ENCODE measurements at places on chromosomes 7 and 10.

GRCh38 chr7:116574025-116574822 is 49.4 kb downstream of the CAV1 start:
- DNase-seq: no peak

- no peak for DNase-seq
Observed at GRCh38 chr7:132825222-132825621, 249.0 kb upstream of the PLXNA4 start.

- no peak for DNase-seq
Observed at GRCh38 chr7:102444961-102445673, 11.7 kb downstream of the ORAI2 start.

DNA sequence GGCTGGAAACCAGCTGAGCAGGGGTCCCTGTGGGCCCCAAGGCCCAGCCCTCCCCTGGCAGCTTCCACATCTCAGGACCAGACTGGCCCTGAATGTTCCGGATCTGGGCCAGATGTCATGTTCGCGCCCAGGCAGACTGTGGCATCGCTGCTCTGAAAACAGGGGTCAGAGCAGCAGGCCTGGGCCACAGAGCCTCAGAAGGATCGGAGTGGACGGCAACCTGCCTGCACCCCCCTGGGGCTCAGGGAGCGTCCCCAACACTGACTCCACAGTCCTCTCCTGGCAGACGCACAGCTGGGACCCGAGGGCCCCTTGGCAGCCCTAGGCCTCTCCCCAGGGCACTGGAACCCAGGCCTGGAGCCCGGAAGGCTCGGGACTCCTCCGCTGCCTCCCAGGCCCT is 91.3 kb upstream of the DNAAF5 start:
- no peak for DNase-seq

DNA sequence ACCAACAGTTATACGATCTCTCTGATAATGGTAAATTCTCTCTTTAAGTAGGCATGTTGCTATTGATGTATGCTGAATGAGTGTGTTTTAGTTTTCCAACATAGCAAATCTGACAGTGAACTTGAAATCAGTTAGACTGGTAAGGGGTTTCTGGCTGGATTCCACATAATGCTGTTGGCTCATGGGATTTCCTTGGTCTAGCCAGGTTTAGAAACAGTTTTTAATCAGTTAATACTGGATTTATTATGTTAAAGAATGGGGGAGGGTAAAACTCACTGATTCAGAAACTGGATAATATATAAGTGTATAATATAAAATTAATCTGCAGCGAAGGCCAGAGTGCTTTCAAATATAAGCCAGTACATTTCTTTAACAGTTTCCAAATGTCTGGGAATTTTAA is 55.6 kb downstream of the PCDH15 start:
- no peak for DNase-seq

DNA sequence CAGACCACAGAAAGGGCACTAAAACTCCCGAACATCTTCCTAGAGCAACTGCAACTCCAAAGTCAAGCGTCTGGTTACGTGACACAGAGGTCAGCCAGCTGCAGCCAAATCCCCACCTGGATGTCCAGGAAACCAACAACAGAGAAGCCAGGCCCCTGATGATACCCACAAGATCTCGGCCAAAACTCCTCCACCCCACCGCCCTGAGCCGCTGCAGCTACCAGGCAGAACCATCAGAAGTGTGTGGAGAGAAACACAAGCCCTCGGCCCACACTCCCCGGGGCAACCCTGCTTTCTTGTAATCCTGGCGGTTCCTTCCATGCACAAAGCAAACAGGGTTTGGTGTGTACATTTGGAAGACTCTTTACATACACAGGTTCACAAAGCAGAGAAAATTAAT is 8.7 kb downstream of the CHST15 start:
- no peak for DNase-seq

DNA sequence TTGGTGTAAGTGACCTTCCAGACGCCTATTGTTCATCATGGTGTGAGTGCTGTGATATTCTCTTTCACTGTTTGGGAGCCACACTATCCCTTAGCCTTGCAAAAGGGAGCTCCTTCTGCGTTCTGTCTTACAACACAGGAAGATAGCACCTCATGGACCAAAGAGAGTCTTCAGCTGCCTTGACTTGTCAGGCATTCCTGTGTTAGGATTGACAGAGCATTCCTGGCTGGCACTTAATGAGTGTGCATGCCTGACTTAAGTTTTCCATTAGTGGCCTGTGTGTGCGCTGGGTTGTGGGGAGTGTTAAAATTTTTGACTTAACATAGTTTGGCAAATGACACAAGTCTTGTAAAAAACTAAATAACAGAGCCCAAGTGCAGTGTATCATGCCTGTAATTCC is 21.9 kb upstream of the MSRB2 start:
- no peak for DNase-seq

DNA sequence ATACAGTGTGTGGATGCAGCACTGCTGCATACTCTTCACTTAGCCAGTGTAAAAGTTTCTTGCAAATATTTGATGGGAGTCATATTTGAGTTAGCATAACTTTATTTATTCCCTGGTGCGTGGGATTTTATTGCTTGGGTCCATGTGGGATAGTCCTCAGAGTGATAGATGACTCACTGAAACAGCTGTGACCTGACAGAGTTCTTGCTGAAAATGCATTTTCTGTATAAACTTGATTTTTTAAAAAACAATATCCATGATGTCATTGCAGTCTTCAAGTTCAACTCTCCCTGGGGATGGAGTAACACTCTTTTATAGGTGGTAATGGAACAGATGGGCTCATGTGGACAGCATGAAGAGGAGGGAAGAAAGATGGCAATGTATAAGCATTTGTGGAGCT is 310.0 kb downstream of the PPP1R3A start:
- no peak for DNase-seq

Data from dorsolateral prefrontal cortex (tissue), 122 donors.